ENCODE measurements at places on chromosomes 5 and 9. TPM values are rescaled to one million over a fixed set of nuclear protein-coding genes. Genes with fewer than 3 reads are reported as not detected.
A peak's percentile ranks its signal among the peaks of the same experiment; 100 is the strongest.

The MAP1B gene
- 463 TPM for total RNA-seq

GRCh38 chr9:76463211-76463610 lies 4.2 kb downstream of the GCNT1 start:
- no peak for ATAC-seq

DNA sequence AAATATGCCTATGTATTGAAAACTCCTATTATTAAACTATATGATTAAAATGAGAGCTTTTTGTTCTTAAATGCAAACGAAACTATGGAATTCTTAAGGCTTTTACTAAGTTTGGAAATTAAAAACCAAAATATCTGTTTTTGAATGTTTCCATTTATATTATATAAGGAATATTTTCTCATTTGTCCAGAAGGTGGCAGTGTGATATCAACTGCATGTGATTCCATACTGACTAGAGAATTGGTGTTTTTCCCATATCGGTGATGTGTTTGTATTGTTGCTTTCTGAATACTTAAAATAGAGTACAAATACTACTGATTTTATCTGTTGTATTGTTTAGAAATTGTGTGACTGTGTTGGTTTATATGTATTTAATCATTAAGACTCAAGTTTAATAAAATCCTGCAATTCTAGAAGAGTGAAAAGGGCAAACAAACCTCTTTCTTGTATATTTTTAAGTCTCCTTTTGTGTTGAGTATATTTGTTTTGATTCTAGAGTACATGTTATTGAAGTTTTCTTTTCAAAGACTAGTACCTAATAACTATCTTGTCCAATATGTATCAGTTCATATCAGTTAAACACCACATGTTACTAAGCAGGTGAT lies 320.8 kb downstream of the CCDC171 start:
- ATAC-seq: peak; percentile 49

DNA sequence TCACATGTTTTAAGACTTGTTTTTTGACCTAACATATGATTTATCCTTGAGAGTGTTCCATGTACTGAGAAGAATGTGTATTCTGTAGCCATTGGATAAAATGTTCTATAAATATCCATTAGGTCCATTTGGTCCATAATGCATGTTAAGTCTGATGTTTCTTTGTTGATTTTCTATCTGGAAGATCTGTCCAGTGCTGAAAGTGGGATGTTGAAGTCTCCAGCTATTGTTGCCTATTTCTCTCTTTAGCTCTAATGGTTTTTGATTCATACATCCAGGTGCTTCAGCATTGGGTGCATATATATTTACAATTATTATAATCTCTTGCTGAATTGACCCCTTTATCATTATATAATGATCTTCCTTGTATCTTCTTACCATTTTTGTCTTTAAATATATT lies 451.1 kb downstream of the BRINP1 start:
- no peak for ATAC-seq

DNA sequence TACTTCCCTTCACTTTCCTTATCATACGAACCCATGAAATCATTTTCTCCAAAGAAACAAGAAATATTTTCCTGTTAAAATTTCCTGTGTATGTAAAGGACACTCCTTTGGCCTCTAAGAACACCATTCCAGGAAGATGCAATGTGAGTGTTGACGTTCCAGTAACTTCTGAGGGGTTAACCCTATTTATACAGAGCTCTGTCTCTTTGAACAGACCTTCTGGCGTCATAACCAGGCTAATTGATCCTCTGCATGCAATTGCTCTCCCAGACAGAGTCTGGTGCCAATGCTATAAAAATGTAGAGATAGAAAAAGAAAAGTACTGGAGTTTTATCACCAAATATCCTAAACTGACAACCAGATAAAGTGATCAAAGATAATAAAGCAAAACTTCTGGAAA lies 218.5 kb downstream of the TLE1 start:
- ATAC-seq: no peak

DNA sequence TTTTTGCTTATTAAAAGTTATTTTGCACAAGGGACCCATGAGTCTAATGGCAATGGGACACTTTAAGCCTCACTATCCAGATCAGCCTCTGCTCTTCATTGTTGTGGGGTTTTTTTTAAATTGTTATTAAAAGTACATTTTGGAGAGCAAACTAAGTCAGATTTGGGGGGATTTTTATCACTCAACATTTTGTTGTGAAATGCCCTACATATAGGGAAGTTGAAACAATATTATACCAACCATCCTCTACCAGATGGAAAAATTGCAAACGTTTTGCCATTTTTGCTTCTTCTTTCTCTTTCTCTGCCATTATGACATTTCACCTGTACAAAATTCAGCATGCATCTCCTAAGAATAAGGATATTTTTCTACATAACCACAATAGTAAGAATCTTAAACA lies 75.3 kb downstream of the SLC1A3 start:
- no peak for ATAC-seq

- peak; percentile 77 for ATAC-seq
These were observed 10.7 kb upstream of the IRX1 start for GRCh38 chr5:3584724-3585531.

DNA sequence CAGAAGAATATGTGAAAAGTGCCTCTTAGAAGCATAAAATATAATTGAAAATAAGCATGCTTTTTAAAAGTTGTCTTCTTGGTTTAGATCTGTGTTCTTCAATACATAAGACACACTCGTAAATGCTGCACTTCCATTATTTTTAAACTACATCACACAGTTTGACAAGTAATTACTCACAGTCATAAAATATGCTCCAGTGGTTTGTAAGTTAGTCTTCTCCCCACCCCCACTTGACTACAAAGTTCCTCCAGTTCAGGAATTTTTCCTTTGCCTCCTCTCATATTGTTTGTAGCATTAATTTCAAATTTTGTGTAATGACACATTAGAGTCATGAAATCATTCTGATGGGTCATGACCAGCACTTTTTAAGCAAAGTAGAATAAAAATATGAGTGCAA lies 60.3 kb upstream of the PTGER4 start:
- no peak for ATAC-seq

The TERT gene
- not detected for total RNA-seq

- no peak for ATAC-seq
These were observed 79.3 kb upstream of the BARHL1 start for GRCh38 chr9:132503116-132503515.

The EFNA5 gene
- total RNA-seq: 13.3 TPM

The CDH6 gene
- 143 TPM for total RNA-seq

DNA sequence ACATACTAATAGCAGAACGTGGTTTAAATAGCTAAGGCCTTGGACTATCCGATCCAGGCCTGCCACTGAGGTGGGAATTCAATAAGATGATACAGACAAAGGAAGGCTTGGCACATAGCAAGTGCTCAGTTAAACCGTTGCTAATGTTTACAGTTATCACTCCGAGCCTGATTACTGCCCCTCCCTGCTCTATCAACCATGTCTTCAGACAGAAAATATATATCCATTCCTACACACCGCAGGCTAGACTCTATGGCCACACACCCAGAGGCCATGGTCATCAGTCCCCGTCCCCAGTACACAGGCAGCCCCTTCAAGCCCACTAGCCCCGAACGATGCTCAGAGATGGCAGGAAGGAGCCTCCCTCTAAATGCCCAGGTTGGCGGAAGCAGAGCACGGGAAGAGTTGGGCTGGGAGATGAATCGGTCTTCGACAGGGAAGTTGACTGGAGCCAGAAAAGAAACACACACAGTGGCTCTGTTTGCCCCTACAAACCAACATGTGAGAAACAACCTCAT lies 49.7 kb upstream of the STXBP1 start:
- ATAC-seq: no peak

The SPATA6L gene
- 3.8 TPM for total RNA-seq

- no peak for ATAC-seq
These were observed 52.7 kb upstream of the OTULINL start for GRCh38 chr5:14528926-14529325.

DNA sequence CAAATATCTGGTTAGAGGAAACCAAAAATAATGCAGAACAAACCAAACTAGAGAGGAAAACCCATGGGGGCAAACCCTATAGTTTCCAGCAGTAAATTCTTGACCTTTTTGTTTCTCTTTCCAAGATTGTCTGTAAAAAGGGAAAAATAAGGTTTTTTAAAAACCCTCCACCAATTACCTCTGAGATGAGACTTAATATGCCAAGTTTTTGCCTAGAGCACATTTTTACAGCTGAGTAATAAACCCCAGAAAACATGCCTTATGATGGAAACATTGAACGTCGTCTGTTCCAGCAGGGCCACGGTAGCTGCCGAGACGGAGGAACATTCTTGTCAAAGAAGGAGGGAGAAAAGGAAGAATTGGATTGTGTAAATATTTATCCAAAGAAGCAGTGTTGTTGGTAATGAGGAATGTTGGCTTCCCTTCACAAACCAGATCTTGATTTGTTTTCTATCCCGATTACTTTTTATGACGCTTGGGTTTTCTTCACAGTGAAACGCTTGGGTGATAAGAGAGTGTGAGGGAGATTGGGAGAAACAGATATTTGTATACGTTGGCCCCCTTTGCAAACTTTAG lies 17.3 kb upstream of the MSX2 start:
- no peak for ATAC-seq

DNA sequence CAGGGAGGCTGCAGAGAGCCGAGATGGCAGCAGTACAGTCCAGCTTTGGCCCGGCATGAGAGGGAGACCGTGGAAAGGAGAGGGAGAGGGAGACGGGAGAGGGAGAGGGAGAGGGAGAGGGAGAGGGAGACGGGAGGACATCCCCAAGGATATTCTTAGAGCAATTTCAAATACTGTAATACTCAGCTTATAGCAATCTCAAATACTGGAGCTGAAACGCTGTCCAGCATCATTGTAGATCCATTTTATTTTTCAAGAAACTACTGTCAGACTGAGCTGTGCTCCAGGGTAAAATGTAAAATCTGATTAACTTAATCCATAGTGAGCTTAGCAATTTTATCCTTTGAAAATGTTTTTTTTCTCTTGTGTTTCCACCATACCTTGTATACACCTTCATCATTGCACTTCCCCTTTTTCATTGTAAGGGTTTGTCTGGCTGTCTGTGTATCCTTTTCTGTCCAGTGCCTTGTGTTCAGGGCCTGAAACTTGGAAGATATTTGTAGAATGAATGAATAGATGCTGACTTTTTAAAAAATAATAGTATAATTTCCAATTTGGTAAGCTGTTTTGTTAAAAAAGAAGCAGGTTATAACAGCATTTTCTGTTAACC lies 64.0 kb upstream of the LRRC70 start:
- no peak for ATAC-seq

DNA sequence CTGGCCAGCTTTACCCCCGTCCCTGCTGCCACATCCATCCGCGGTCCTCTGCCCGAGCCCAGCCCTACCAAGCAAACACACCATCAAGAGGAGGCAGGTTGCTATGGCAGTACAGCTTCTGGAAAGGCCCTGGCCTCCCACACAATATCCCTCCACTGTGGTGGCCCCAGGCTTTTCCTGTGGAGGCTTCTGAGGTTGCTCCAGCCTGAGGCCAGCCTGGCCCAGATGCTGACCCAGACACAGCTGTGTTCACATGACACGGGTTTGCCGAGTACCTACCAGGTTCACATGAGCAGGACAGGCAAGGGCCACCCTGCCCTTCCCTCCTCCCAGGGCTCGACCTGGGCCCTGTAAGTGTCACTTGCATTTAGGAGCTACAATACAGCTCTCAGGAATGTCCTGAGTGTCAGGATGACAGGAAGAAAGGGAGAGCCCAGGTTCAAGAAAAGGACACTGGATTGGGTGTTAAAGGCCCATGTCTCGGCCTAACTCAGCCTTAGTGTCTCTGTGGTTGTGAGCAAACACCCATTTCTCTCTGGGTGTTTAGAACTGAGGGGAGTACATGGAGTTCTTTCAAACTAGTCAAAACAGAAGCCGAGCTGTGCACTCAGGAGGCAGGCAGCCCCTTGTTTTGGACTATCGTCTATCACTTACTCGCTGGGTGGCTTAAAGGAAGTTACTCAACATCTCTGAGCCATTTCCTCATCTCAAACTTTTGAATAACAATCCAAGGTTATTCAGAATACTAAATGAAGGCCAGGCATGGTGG lies 40.2 kb downstream of the NAIF1 start:
- ATAC-seq: peak; percentile 28

DNA sequence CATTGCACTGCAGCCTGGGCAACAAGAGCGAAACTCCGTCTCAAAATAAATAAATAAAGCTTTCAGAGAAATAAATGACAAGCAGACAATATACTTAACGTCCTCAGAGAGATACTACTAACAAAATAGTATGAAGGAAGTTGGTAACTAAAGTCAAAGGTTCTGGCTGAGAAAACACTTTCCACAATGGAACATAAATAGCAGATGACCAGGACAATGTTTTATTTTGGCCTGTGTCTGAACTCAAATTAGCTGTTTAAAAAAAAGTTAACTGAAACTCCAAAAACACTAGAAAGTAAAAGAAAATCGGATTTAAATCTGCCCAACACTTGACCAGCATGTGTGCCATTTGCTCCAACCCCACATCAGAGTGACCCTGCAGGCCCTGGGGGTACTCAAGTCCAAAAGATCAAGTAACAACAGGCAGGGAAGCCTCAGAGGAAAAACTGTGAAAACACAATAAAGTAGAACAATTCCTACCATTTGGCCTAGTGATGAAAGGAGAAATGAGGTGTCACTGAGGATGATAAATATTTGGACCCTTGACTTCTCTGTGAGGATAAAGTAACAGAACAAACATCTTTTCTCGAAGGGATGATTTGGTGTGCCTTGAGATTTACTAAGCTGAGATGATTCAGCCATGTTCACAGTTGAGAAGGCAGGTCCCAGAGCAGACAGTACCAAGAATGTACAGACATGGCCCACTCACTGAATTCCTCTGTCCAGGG lies 47.7 kb downstream of the LHFPL2 start:
- ATAC-seq: no peak

The OTULINL gene
- 0.22 TPM for total RNA-seq

DNA sequence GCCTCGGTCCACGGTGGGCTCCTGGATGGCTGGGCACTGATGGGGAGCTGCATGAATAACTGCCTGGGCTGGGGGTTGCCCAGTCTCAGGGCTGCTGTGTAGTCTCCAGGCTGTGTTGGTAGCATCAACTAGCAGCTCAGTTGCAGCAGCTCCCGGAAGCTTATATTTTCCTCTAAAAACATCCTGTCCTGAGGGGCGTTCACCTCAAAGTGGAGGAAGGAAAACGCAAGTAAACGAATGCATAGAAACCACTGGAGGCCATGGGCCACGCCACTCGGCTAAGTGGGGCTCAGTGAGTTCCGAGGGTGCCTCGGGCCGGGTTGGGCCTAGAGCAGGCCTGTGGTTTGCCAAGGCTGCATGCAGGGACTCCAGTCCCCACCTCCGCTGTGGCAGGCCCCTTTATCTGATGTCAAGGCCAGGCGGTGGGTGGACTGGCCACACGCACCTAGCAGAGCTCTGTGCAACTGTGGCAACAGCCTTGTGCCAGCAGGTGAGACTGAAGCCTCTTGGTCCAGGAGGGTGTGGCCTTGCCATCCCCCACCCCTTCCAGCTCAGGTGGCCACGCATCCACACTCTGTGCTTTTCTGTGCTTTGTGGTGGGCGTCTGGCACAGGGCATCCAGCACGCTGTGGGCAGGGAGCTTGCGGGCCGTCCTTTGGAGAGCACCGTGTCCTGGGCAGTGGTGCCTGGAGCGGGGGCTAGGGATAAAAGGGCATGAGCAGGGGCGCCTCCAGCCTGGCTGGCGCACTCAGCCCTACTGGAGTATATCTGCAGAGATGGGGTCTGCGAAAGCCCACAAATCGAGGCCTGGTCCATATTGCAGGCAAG lies 15.1 kb downstream of the TCF7 start:
- ATAC-seq: no peak

The TLX3 gene
- not detected for total RNA-seq
